ENCODE measurements at places on chromosomes 4 and X.

- no peak for DNase-seq
Measured at GRCh38 chrX:109268340-109268739, 213.5 kb downstream of the GUCY2F start.

- no peak for DNase-seq
Measured at GRCh38 chr4:163217505-163217904, 50.8 kb upstream of the NAF1 start.

DNA sequence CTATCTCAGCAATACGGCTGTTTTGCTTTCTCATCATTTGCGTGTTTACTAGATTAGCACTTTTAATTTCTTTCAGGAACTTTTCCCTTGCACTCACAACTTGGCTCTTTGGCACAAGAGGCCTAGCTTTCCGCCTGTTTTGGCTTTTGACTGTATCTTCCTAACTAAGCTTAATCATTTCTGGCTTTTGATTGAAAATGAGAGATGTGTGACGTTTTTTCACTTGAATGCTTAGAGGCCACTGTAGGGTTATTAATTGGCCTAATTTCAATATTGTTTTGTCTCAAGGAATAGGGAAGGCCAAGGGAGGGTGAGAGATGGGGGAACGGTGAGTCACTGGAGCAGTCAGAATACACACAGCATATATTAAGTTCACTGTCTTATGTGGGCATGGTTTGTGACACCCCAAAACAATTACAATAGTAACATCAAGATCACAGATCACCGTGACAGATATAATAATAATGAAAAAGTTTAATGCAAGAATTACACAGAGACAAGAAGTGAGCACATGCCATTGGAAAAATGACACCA is 27.3 kb downstream of the MND1 start:
- no peak for DNase-seq

DNA sequence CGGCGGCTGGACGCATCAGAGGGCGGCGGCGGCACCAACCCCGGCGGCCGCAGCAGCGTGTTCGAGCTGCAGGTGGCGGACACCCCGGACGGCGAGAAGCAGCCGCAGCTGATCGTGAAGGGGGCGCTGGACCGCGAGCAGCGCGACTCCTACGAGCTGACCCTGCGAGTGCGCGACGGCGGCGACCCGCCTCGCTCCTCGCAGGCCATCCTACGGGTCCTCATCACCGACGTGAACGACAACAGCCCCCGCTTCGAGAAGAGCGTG is 1.9 kb downstream of the PCDH7 start:
- DNase-seq = no peak

GRCh38 chrX:129650821-129651510 is 3.8 kb downstream of the APLN start:
- DNase-seq = no peak

- DNase-seq = no peak
Measured at GRCh38 chr4:81449015-81449414, 22.7 kb downstream of the RASGEF1B start.

Data from RKO (cell line).